CD4-positive, alpha-beta T cell treated with Interleukin-2 at 100 ng/mL for 4 hours (primary cell): ENCODE measurements at places on chromosomes 7 and 10.

DNA sequence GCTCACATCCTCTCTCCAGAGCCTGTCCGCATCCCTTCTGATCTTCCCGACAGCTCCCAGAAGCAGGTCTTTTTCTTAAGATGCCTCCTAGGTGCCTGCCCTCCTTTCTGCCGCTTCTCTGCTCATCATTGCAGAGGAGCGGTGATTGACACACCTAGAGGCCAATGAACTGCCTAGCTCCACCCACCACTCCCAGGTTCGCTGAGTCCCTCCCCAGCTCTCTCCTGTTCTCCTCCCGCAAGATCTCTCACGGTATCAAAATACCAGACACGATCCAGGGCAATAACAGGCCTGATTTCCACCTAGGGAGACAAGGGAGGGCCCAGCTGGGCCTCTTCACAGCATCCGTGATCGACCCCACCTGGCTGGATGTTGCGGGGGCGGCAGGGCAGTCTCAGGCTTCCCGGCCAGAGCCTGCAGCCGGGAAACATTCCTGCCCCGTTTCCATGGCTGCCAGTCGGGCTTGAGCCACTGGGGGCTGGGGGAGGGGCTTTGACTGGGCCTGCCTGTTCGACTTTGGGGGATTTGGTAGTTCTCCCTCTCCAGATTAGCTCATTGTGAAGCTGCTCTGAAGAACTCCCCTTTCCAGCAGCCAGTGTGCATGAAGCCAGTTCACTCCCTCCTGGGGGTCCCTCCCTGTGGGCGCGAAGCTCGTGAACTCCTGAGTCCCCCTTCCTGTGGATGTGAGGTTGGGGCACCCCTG is 373.5 kb downstream of the RPS24 start:
- DNase-seq = peak; percentile 45

- DNase-seq = no peak
Measured at GRCh38 chr10:72316386-72316700, 38.4 kb downstream of the DNAJB12 start.

DNA sequence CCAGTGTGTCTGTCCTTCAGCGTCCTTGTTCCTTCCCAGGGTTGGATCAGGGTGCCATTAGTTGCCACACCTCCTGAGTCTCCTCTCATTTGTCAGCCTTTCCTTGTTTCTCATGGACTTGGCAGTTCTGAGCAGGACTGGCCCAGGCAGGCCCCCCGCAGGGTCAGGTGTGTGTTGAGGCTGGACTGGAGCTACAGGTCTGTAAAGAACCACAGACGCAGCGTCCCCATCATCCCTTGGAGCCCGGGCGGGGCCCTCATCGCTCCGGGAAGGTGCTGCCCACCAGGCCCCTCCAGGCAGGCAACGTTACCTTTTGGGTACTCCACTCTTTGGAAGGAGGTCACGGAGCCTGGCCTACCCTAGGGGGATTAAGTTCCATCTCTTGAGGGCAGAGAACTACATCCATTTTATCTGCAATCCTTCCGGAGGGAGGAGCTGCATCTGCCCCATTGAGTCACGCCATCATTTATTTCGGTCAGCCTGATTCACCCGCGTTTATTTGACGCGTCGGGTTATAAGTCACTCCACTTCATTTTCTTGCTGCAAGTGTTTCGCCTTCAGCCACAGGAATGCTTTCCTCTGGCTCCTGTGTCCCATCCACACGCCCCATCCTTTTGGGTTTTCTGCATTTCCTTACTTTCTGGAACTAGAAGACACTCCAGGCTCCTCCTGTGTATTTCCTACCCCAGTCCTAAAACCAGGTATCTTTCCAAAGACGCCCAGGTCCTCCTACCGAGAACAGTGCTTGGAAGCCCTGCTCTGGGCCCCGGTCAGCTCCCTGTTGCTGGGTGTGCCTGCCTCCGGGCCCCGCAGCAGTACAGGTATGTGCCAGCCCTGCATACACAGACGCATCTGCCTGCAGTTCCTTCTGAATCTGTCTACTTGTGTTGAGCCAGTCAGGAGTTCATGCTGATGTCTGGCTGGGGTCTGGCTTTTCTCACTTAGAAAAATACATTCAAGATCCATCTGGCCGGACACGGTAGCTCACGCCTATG is 141.9 kb downstream of the MAD1L1 start:
- no peak for DNase-seq

DNA sequence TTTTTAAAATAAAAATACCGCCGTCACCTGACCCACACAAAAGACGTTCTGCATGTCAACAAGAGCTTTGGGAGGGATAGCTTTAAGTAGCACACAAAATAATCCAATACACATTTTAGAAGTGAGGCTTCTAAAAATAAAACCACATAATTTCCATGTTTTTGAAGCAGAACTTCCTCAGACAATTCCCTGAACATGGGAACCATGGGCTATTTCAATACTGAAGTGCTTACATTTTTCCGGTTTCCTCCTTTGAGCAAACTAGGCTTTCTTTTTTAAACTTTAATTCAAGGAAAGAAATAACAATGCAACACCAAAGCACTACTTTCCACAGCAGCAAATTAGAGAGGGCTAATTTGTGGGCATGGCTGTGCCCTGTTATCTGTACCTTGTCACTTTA is 59.9 kb downstream of the ELMO1 start:
- DNase-seq = no peak

- DNase-seq = peak; percentile 37
Measured at GRCh38 chr7:148838905-148839304, 45.2 kb downstream of the EZH2 start.

DNA sequence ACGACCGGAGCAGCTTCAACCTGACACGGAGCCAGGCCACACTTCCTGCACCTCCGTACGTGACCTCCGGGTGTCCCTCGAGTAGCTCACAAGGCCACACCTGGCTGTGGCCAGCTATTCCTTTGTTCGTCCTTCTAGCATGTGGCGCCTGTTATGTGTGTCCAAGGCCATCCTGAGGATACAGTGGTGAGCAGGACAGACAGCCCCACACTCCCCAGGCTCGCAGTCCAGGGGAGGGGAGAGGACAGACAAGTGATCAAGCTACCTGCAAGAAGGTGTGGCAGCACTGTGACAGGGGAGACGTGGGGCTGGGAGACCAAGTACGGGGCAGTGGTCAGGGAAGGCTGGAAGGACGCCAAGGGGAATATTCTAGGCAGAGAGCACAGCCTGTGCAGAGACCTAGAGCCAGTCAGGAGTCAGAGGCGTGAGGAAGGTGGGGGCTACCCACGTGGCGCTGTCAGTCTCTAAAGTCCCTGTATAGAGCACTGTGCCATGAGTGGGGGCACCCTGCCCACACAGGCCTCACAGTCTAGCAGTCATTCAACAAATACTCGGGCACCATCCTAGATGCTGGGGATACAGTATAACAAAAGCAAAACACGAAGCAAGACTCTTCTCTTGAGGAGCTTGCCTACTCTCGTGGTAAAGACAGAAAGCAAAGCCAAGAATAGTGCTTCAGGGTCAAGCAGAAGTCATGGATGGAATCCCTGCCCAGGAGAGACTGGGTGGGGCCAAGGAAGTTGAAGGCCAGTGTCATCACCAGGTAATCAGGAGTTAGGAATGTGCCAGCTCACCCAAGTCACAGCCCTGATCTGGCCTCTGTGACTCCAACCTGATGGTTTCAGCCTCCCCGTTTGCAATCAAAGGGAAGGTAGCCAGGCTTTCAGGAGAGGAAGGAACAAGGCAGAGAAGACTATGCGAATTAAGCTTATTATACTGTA is 58.6 kb downstream of the PROSER2 start:
- no peak for DNase-seq

- no peak for DNase-seq
Measured at GRCh38 chr10:11330383-11331045, 280.9 kb downstream of the USP6NL start.

- no peak for DNase-seq
Measured at GRCh38 chr10:110113670-110114337, 93.6 kb upstream of the MXI1 start.

- DNase-seq = no peak
Measured at GRCh38 chr7:156017431-156017830, 205.2 kb upstream of the SHH start.

DNA sequence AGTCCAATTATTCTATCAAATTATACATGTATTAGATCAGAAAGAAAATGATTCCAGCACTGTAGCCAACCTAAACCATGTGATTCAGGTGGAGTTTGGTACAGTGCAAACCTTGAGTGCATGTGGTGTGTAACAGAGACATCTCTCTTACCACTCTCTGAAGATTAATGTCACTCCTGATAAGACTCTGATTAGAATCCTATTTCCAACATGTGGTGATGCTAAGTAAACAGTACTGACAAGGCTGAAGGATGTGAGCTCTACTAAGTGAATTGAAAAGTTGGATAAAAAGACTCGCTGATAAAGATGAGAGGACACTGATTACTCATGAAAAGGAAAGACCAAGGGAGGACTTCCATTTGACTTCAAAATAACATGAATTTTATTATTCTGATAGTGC is 232.0 kb downstream of the SDK1 start:
- no peak for DNase-seq
